ENCODE measurements at places on chromosomes 3 and 15.

DNA sequence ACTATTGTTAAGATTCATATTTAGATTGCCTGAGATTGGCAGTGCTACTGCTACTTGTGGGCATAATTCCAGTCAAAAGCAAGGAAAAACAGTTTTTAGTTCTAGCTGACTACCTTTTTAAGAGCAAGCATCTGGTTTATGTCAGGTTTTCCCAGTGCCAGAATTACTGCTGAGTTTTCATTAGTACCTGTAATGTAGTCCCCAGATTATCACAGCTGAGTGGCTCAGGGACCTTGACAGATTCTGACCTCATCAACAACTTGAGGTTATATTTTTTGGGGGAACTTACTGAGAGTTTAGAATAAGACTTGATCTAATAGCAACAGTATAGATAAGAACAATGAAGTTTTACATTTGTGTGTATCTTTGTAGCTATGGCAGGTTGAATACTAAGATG is 31.0 kb downstream of the NXPE3 start:
- no peak for DNase-seq

DNA sequence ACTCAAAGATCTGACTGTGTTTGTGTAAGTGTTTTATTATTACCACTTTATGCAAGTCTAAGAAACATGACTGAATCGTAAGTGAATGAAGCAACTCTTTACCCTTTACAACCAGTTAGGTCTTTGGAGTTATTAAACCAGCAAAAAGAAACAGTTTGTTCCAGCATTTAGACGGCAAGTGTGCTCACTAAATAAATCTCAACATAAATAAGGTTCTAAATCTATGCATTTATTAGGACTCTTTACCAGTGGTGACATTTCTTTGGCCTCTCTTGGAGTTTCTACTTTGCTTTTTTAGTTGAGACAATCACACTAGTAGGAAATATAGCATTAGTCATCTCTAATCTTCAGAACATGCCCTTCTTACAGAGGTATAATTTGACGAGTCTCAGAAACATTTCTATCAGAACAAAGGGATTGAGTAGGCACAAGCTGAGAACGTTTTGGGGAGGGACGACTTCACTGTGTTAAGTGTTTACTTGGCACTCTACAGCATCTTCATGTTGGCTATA is 739.9 kb upstream of the NR2F2 start:
- no peak for DNase-seq

DNA sequence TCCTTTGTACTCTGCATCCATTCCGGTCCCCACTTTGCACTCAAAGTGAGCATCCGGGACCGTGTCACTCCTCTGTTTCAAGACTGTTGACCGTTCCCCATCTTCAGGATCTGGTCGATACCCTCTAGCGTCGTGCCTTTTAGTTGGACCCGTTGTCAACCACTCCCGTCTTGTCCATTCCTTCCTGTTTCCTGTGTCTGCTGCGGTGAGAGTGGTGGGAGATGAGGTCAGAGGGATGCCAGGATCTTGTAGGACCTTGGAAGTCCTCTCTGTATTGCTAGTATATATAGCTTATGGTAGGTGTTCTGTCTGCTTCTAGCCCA is 624 bp downstream of the BRK1 start:
- DNase-seq, result no peak

- peak; percentile 43 for DNase-seq
Measured at GRCh38 chr15:101250873-101251829, 697 bp downstream of the CHSY1 start.

GRCh38 chr15:31606194-31606669 is 279.6 kb downstream of the KLF13 start:
- DNase-seq, result no peak

GRCh38 chr15:74317820-74318375 is 49.5 kb downstream of the CYP11A1 start:
- DNase-seq, result no peak

DNA sequence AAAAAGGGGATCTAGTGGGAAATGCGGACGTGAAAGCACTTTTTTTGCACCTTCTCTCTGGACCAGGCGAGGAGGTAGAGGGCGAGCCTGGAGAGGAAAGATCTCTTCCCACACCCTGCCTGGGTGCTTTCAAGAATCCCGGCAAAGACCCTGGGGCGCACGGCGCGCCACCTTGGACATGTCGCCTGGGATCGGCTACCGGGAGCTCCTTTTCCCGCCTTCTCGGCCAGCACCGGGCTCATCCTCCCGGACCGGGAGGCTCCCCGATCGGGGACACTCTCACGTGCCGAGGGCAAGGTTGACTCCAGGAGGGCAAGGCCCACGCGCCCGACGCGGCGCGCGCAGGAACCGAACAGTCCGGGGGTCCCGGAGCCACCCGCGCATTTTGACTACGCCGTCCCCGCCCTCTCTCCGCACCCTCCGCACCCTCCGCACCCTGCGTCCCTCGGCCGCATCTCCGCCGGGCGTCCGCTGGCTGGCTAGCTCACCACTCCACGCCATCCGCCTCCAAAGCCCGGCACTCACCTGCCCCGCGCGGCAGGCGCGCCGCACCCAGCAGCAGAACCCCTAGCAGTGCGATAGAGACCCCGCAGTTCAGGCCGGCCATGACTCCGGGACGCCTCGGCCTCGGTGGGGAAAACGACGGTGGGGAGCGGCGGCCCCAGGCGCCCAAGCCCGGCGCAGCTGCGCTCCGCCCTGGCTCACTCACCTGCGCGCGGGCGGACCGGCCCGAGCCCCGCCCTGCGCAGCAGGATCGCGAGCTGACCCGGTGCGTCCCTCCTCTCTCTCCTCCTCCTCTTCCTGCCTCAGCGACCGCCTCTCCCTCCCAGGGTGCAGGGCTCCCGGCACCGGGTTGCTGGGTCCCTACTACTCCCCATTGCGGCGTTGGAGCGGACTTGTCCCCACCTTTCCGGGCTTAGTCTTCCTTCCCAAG is at the start of gene CDCP1:
Gene CDCP1 (minus strand): TSS at position 698 of the 934 bp plus-strand sequence. CDS start 91 bp downstream, at position 607.
- DNase-seq, result no peak

DNA sequence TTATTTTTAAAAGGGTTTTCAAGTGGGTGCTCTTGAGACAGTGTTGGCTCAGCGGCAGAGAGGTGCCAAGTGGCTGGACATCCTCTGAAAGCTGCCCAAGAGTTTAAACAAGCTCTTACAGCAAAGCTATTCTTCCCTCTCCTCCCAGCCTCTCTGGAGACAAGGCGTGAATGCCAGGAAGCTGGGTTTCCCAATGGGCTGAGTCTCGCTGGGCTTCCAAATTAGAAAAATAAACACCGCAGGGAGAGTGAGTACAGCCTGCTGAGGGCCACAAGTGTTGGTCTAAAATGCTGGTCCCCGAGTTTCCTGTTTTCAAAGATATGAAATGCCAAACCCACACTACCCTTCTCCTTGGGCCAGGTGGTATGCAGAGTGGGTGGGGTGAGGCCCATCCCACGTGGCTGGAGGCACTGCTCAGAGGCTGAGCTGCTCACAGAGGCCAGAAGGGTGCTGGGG is 36.4 kb downstream of the ZDHHC3 start:
- DNase-seq, result no peak

- no peak for DNase-seq
Measured at GRCh38 chr3:9947025-9947995, 4.9 kb downstream of the PRRT3 start.

DNA sequence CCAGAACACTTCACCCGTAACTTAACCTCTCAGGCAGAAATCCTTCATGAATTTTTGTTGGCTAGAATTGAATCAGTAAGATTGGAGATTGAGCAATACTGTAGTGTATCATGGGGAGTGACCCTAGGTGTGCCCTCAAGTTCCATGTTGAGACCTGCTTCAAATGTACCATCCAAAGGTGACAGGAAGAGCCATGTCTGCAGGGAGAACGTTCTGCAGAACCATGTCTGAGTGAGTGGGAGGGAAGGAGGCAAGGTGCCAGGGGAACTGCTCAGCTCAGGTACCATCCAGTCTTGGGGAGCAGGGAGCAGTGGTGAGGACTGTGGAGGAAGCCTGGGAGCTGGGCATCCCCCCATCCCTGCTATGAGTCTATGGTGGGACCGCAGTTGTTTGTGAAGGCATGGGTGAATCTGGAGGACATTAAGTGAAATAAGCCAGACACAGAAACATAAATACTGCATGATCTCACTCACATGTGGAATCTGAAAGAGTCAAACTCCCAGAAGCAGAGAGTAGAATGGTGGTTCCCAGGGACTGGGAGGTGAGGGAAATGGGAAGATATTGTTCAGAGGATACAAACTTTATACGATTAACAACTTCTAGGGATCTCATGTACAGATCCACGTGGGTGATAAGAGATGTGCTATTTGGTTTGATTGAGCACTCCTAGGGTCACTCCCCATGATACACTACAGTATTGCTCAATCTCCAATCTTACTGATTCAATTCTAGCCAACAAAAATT is 23.3 kb downstream of the CFAP161 start:
- DNase-seq, result no peak

DNA sequence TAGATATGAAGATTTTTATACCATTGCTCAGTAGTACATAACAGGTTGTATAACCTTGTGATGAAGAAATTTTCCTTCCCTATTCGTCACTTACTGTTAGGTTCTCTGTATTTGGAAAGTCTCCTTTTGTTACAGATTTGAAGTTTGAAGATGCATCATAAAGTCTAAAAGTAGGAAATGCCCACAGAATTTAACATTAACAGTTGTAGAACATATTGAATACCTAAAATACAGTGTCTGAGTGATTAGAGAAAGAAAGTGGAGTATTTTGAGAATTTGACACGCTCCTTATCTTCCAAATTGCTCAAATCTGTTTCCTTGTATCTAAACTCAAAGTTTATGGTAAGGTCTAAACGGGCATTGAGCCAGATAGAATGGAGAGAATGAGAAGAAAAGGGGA is 111.3 kb downstream of the MBNL1 start:
- no peak for DNase-seq

GRCh38 chr3:148083526-148084182 is 614.0 kb upstream of the AGTR1 start:
- no peak for DNase-seq

DNA sequence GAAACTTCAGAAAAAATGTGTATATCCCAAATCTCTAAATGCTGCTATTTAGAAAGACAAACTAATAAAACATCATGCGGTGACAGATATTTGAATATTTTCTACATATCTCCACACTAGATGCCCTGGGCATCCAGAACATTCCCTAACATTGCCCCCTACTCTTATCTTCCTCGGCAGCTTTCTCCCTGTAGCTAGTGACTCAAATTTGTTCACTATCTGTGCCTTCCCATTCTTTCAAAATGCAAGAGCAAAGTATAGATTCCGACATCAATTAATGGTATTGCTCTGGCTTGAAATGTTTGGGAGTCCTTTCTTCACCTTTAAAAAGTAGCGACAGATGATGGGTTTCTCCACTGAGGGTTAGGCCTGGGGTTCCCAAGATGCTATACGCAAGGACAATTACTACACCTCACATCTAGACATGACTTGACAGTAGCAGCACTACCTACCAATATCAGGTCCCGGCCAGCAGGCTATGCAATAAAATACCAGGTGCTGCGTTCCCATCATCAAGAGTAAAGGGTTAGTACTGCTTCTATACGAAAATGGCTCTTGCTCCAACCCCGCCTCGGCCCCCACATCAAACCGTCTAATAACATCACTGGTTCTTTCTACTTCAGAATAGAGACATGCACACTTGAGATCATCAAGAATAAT is 631 bp downstream of the UBR1 start:
- peak; percentile 16 for DNase-seq

- DNase-seq, result no peak
Measured at GRCh38 chr3:173249457-173249856, 108.4 kb upstream of the SPATA16 start.

GRCh38 chr15:50083424-50084025 is 35.5 kb downstream of the ATP8B4 start:
- DNase-seq, result no peak

- DNase-seq, result no peak
Measured at GRCh38 chr3:49173116-49173791, 1.9 kb downstream of the KLHDC8B start.

- DNase-seq, result no peak
Measured at GRCh38 chr15:71508081-71508682, 302.2 kb upstream of the NR2E3 start.

GRCh38 chr15:52893338-52893737 is 103.2 kb upstream of the ONECUT1 start:
- DNase-seq, result no peak

GRCh38 chr3:152557302-152557999 is 277.5 kb upstream of the P2RY1 start:
- no peak for DNase-seq

DNA sequence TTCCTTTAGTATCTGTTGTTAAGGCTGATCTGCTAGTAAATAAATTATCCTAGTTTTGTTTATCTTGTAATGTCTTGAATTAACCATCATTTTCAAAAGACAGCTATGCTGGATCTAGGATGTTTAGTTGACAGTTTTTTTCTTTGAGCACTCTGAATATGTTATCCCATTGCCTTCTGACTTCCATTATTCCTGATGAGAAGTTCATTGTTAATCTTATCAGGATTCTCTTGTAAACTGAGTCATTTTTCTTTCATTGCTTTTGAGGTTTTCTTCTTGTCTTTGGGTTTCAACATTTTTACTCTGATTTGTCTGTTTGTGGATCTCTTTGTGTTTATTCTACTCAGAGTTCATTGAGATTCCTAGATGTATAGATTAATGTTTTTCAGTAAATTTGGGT is 157.7 kb downstream of the WNT7A start:
- no peak for DNase-seq

- DNase-seq, result no peak
Measured at GRCh38 chr15:81216422-81216821, 19.7 kb downstream of the IL16 start.

- no peak for DNase-seq
Measured at GRCh38 chr3:115165701-115166100, 18.6 kb upstream of the ZBTB20 start.

GRCh38 chr3:159817571-159817970 is 171.1 kb upstream of the IL12A start:
- no peak for DNase-seq

DNA sequence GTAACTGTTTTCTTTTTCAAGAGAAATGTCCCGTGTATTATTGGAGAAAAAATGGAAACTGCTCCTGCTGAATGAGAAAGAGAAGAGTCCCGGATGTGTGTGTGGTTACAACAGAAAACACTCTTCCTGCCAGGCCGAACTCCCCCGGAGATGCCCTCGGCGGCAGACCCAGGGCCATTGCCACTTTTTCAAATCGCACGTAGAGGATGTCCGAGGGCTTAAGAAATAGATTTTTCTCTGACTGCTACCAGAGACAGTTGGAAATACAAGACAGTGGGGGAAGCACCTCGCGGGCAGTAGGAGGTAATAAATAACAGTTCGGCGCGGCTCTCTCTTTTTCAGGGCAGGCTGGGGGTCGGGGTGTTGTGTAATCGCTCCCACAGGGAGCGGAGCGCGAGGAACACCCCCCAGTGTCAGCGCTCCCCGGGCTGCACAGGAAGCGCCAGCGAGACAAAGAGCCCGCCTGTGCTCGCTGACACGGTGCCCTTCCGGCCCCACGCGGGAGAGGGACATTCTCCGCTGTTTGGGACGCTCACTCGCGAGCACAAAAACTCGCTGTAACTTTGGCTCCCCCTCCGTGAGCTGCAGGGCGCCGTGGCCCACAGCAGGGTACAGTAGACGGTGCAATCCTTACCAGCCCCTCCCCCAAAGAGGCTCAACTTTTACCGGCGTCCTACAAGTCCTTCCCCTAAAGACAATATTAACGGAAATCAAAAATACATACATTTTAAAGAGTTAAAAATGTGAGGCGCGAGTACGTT is 1.1 kb downstream of the VGLL4 start:
- peak; percentile 57 for DNase-seq

GRCh38 chr3:33237439-33237838 is 18.8 kb upstream of the SUSD5 start:
- no peak for DNase-seq

- no peak for DNase-seq
Measured at GRCh38 chr3:141477224-141477623, 9.6 kb upstream of the RASA2 start.

Measured in stimulated activated CD4-positive, alpha-beta T cell treated with anti-CD3 and anti-CD28 coated beads, Interleukin-2, amount 100 ng/mL, for 24 hours (primary cell).